ENCODE measurements at places on chromosomes 5 and 9.

DNA sequence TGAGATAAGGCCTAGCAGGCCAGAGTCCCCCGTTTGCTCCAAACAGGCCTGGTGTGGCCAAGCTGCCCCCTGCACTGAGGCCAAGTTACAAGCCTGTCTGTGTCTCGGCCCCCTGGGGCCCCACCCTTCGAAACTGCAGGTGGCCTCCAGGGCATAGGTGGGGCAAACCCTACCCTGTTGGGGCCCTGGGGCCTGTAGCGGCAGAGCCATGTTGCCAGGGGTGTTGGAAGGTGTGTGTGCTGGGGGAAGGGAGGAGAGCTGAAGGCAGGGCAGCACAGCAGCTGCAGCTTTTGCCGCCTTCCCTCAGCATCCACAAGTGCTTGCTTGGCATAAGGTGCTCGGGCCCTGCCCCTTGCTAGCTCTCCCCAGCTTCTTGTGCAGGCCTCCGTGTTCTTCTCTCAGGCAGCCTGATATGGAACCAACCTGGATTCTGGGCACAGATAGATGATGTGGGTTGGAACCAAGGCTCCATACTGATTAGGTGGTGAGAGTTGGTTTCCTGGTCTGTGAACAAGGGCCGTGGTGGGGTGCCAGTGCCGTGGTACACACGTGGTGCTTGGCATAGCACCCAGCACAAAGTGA, 12.7 kb downstream of the IRF1 start:
- H3K4me3 ChIP-seq: no peak overlapping the region
- DNase-seq: no peak
- no peaks in the 10 kb centered on the region for H3K36me3 ChIP-seq
- H3K27ac ChIP-seq: no peak overlapping the region
- no peaks in the 10 kb centered on the region for H3K27me3 ChIP-seq
- H3K4me1 ChIP-seq: peaks cover 4% of the 10 kb centered on the region

GRCh38 chr5:41071975-41072374, 833 bp upstream of the MROH2B start:
- H3K36me3 ChIP-seq: no peaks in the 10 kb centered on the region
- no peak for DNase-seq
- H3K4me1 ChIP-seq: no peaks in the 10 kb centered on the region
- no peaks in the 10 kb centered on the region for H3K27me3 ChIP-seq
- no peak overlapping the region for H3K27ac ChIP-seq

DNA sequence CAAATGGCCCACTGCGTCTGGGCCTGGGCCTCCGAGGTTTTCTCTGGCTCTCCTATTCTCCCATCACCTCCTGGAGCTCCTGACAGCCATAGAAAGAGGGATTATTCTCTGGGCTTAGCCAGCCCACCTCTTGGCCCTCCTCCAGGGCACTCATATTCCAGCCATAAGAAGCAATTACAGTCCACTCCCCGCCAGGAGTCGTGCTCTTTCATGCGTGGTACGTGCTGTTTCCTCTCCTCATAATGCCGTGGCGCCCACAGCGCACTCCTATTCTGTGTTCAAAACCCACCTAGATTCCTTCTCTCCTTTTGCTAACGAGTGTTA, 240.8 kb upstream of the ZNF462 start:
- H3K36me3 ChIP-seq: no peaks in the 10 kb centered on the region
- H3K4me1 ChIP-seq: peaks cover 12% of the 10 kb centered on the region
- no peak overlapping the region for H3K4me3 ChIP-seq
- no peaks in the 10 kb centered on the region for H3K27me3 ChIP-seq
- DNase-seq: no peak

GRCh38 chr5:171309276-171310211, 496 bp downstream of the TLX3 start:
- H3K27ac ChIP-seq: peak overlapping the region; percentile 94
- DNase-seq: peak; percentile 75
- peaks cover 43% of the 10 kb centered on the region for H3K27me3 ChIP-seq
- H3K4me3 ChIP-seq: peak overlapping the region; percentile 91
- H3K36me3 ChIP-seq: peaks cover 14% of the 10 kb centered on the region
- H3K4me1 ChIP-seq: peaks cover 19% of the 10 kb centered on the region

DNA sequence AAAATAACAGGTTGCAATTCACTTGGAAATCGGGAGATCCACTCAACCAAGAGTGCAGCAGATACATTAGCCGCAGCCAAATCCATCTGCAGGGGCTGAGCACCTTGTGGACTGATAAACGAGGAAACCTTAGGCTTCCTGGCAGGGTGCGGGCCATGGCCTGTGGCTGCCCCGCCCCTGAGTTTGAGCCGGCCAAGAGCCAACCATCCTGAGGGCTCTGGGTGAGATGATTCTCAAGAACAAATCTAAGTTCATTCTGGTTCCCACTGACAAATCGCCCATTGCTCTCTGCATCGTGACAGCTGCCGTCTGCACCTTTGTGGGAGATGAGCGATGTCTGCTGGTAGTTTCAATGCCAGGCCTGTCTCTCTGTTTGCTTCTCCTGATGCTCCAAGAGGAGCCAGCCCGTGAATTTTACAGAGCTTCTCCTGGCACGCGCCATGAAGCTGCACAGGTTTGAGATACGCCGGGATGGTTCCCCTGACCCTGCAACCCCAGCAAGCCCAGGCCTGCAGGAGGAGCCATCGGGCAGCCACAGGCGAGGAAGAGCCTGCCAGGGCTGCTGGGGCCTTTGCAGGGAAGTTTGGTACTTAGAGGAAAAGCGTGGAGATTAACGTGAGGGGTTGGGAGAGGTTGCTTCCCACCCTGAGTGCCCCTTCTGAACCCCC, 154.0 kb downstream of the OLFM1 start:
- H3K27me3 ChIP-seq: peaks cover 10% of the 10 kb centered on the region
- no peak overlapping the region for H3K4me3 ChIP-seq
- H3K4me1 ChIP-seq: peaks cover 18% of the 10 kb centered on the region
- peak; percentile 57 for DNase-seq
- H3K27ac ChIP-seq: no peak overlapping the region
- no peaks in the 10 kb centered on the region for H3K36me3 ChIP-seq

DNA sequence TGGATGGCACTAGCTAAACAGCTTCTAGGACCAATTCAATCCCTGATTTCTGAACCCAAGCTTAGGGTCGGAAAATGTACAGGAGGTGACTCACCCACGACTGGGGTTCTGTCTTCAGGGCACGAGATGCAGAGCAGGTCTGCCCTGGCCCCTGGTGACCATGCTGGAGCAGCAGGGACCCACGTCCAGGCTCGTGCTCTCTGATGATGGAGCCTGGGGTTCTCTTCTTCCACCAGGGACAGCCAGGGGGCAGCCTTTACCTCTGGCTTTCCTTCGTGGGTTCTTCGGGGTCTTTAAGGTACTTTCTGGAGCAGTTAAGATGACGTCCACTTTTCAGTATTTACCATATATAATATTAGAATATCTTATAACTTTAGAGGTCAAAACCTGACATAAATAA, 2.1 kb downstream of the CFAP77 start:
- H3K36me3 ChIP-seq: no peaks in the 10 kb centered on the region
- H3K27me3 ChIP-seq: peaks cover 9% of the 10 kb centered on the region
- no peak overlapping the region for H3K4me3 ChIP-seq
- H3K27ac ChIP-seq: no peak overlapping the region

GRCh38 chr5:172010278-172010677, 3.8 kb upstream of the FBXW11 start:
- H3K4me3 ChIP-seq: no peak overlapping the region
- H3K4me1 ChIP-seq: peaks cover 14% of the 10 kb centered on the region
- peak overlapping the region; percentile 76 for H3K27ac ChIP-seq
- no peak for DNase-seq

DNA sequence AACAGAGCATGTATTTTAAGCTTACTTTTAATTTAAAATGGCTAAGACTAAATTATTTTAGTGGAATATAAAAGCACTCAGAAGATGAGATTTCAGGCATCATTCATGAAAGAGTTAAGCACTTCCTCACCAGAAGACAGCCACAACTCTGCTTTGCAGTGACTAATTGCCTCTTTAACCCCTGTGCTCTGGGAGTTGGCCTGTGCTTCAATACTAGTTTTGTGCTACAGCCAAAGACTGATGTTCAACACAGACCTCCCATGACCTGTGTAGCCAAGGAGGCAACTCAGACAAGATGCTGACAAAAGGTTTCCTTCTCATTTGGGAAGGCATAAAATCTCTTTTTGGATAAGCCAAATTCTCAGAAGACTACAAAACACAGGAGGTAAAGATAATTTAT, 353.5 kb downstream of the FBXL17 start:
- DNase-seq: no peak
- peaks cover 2% of the 10 kb centered on the region for H3K27me3 ChIP-seq
- no peak overlapping the region for H3K27ac ChIP-seq

- no peaks in the 10 kb centered on the region for H3K36me3 ChIP-seq
- H3K27me3 ChIP-seq: peaks cover 3% of the 10 kb centered on the region
- H3K4me3 ChIP-seq: no peak overlapping the region
- H3K4me1 ChIP-seq: no peaks in the 10 kb centered on the region
Measured at GRCh38 chr5:23234197-23234596, 273.2 kb upstream of the PRDM9 start.

DNA sequence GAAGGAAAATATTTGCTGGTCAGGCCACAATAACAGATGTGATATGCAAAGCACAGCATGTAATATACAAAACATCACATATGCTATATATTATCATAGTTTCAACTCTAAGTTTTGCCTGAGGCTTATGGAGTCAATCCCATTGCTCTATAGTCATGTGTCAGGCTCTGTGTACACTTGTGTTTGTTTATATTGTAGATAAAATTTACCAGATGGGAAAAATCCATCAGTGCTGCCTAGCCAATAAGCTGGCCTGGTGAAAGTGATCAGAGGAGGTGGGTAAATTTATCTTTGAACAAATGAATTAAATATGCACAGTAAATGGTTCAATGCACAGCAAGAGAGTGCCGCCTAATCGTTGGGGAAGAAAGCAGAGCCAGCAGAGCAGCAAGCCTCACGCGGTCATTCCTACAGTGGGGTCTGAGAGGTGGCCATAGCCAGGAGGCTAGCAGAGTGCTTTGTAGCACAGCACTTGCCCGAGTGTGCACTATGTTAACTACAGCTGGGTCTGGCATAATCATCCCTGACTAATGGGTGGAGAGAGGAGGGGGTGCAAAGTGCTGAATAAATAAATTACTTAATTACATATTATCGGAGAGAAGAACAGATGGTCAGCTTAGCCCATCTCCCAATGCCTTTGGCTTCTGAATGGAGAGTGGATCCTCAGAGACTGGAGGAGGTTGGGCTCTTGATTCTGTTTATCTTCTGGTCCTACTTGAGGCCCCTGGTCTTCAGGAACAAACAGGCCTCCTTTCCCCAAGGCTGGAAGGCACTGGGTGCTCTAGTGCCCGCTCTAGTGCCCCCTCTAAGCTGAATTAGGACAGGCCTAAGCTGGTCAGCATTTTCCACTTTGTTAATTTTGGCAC, 153.5 kb downstream of the MAT2B start:
- H3K36me3 ChIP-seq: no peaks in the 10 kb centered on the region
- H3K4me3 ChIP-seq: peak overlapping the region; percentile 26
- peaks cover 31% of the 10 kb centered on the region for H3K4me1 ChIP-seq

DNA sequence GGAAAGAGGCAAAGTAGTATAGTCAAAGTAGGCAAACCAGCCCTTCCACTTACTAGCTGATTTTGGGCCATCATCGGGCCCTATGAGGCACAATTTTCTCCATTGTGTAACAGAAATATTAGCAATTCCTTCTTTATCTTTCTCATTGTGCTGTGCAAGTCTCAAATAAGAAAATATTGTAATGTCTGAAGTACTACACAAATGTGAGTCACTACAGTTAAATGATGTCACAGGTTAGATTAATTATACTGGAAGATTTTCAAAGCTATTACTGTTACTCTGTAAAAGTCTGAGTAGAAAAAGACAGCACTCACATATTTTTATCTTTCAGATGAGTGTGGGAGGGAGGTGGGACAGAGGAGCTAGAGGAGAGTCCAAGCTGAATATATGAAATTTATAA, 12.4 kb upstream of the TMC1 start:
- no peaks in the 10 kb centered on the region for H3K36me3 ChIP-seq
- no peaks in the 10 kb centered on the region for H3K27me3 ChIP-seq
- no peak for DNase-seq
- H3K4me1 ChIP-seq: no peaks in the 10 kb centered on the region
- H3K4me3 ChIP-seq: no peak overlapping the region
- no peak overlapping the region for H3K27ac ChIP-seq

DNA sequence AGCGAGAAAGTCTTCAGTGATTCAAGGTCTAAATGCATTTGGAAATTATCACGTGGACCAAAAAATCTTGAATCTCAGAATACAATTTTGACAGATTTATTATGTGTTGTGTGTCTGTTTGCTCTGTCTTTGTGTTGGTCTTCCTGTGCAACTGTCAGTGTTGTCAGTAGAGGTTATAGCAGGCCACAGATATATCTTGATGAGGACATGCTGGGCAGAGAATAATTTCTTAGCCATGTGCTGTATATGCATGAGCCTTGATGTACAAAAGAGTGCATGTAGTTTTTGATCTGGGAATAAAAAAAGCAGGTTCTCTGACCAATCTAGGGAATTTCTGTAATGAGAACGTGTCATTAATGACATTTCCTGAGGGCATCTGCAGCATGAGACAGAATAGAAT, 57.6 kb downstream of the ZSWIM6 start:
- no peak overlapping the region for H3K4me3 ChIP-seq
- peaks cover 3% of the 10 kb centered on the region for H3K27me3 ChIP-seq
- no peak for DNase-seq
- H3K4me1 ChIP-seq: peaks cover 13% of the 10 kb centered on the region

DNA sequence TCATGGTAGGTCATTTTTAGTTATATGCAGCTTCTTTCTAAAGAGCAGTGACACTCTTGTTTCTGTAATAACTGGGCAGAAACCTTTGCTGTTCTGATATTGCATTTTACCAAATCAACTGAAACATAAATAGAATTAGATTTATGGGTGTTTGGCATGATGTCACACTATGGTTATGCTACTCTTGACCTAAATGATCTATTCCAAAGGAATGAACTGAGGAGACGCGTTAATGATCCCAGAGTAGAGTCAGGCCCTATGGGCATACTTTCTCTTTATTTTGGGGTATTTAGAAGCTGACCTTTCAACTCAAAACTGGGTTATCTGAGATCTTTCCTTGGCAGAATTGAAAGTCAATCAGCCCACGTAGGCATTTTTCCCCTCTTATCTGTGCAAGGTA, 146.8 kb upstream of the ADAMTSL1 start:
- no peak for DNase-seq
- H3K36me3 ChIP-seq: no peaks in the 10 kb centered on the region
- H3K27me3 ChIP-seq: no peaks in the 10 kb centered on the region
- no peaks in the 10 kb centered on the region for H3K4me1 ChIP-seq

DNA sequence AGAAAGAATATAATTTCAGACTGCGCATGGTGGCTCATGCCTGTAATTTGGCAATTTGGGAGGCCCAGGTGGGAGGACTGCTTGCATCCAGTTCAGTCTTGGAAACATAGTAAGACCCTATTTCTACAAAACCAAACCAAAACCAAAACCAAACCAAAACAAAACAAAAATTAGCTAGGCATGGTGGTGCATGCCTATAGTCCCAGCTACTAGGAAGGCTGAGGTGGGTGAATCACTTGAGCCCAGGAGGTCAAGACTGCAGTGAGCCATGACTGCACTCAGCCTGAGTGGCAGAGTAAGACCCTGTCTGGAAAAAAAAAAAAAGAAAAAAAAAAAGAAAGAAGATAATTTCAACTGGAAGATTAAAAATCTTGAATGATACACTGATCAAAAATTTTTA, 137.0 kb upstream of the ACOT12 start:
- no peak overlapping the region for H3K27ac ChIP-seq
- H3K4me3 ChIP-seq: no peak overlapping the region
- peaks cover 11% of the 10 kb centered on the region for H3K4me1 ChIP-seq
- H3K36me3 ChIP-seq: no peaks in the 10 kb centered on the region

Data from glutamatergic neuron (in vitro differentiated cells).